Cortex of kidney (tissue), 1 donor: ENCODE measurements at places on chromosomes 3 and 15.

DNA sequence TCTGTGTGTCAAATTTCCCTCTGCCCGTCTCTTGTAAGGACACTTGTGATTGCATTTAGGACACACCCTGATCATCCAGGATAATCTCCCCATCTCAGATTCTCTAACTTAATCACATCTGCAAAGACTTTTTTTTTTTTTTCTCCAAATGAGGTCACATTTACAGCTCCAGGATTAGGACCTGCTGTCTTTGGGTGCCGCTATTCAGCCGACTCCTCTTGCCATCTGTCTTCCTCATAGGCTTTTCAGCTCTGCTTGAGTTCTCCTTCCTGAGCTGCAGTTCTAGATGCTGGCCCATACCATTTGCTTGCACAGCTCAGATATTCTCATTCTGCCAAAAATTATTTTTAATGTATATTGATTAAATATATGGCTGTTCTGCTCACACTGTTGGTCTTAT, 94.3 kb upstream of the TLE3 start:
- DNase-seq, result no peak

DNA sequence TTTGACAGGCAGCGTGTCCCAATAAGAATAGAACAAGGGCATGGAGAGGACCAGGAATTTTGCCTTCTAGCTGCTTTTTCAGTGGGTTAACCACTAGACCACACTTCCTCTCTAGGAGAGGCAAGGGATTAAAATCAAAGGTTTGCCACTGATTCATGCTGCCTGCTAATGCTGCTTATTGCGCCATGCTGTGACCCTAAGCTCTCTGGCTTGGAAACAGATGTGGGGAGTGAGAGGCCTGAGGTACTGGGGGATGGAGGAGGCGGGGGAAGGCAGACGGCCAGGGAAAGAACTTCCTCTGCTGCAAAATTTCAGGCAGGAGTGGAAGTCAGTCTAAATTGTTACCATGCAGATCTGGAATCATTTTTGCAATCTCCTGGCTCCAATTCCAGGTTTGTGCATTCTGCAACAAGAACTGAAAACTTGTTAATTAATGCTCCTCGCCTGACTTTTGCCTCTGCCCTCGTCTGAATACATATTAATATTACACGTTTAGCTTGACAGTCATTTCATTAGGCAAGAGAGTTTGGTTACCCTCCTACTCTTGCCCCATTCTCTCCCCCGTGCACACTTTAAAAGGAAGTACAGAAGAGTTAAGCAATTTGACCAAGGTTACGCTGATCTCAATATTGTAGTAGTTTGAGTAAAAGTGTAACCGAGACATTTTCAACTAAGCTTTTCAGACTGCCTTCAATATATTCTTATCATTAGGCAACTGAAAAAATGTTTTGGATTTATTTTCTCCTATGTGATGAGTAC, 121.7 kb upstream of the SPRED1 start:
- DNase-seq, result no peak

DNA sequence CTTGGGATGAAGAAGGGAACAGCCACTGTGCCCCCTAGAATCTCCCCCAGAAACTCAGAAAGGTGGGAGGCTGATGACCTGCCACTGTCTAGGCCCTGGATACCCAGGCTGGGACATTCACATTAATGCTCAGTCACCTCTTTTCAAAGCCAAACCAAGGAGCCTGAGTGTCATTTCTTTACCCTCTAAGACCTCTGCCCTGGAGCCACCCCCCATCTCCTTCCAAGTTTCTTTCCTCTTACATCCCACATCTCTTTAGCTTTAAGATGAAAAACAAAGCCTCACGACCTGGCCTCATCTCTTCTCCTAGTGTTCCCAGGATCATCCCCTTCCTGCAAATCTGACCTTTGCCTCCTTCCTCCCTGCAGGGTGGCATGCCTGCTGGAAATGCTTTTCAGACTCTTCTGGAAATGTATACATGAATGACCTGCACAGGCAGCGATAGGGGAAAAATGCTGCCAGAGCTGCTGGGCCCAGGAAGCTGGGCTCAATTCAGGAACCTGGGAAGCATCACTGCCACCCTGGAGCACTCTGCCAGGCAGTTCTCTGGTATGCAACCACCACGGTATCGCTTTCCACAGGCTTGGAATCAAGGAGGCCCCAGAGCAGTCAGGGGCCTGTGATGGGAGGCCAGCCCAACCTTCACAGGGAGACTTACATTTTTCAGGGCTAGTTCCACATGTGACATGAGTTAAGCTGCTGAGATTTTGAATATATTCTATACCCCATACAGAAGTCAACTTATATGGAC, 67.6 kb downstream of the DAPK2 start:
- DNase-seq, result no peak

- DNase-seq, result no peak
Observed at GRCh38 chr3:31529421-31529820, 3.3 kb upstream of the STT3B start.

GRCh38 chr3:112560721-112561483, 860 bp downstream of the ATG3 start:
- DNase-seq, result no peak

- DNase-seq, result no peak
Observed at GRCh38 chr15:87489902-87490665, 766.5 kb downstream of the NTRK3 start.

DNA sequence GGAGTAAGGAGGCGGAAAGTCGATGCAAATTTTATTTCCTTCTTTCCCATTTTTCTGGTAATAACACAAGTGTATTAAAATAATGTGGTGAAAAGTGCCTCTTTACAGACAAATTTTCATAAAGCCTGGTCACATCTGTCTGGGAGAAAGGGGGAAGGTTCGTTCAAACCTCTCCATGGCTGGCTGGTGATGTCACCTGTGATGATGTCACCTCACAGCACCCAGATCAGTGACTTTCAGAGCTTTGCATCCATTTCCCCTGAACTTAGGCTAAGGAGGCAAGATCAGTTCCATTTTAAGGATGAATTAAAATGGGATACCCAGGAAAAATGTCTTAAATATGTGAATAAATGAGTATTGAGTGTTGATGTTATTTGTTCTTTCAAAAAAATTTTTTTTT, 34.1 kb downstream of the ATP10A start:
- DNase-seq, result no peak

- no peak for DNase-seq
Observed at GRCh38 chr3:55675478-55675877, 188.4 kb upstream of the WNT5A start.

GRCh38 chr3:141044695-141045641, 6.2 kb upstream of the SPSB4 start:
- no peak for DNase-seq

- DNase-seq, result no peak
Observed at GRCh38 chr15:66951531-66952320, 113.7 kb upstream of the SMAD3 start.

DNA sequence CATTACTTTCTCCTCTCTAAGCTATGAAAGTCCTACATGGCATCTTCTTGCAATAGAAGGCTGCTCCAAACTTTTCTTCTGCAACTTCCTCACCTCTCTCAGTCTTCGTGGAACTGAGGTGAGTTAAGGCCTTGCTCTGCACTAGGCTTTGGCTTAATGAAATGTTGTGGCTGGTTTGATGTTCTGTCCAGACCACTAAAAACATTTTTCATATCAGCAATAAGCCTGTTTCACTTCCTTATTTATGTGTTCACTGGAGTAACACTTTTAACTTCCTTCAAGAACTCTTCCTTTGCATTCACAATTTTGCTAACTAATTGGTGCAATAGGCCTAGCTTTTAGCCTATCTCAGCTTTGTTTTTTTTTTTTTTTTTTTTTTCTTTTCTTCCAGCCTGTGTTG, 335.3 kb upstream of the NECTIN3 start:
- no peak for DNase-seq

DNA sequence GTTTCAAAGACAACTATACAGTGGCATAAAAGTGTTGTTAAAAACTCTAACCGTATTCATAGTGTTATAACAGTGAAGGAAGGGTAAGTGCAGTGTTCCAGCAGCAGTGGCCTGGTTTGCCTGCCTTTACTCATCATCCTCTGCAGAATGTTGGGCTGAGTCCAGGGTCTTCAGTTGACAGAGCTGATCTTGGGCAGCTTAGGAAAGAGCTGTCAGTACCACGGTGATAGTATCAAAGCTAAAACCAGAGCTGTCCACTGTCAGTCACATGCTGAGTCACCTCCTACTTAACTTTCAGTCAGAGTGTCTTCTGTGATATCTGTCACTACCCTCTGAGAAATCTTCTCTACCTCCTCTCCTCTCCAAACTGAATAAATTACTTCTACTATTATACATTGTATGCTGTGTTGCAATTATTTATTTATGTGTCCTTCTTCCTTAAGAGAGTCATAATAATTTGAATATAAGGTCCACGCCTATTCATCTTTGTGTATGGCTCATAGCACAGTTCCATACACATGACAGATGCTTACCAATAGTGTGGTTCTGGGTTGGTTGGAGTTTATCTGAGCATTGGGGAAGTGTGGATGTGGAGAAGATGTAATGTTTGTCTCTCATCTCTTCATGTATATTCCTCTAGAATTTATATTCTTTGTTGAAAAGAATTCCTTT, 242.1 kb downstream of the ZIC1 start:
- DNase-seq, result no peak

- DNase-seq, result no peak
Observed at GRCh38 chr15:28112101-28112760, 13.1 kb upstream of the OCA2 start.

DNA sequence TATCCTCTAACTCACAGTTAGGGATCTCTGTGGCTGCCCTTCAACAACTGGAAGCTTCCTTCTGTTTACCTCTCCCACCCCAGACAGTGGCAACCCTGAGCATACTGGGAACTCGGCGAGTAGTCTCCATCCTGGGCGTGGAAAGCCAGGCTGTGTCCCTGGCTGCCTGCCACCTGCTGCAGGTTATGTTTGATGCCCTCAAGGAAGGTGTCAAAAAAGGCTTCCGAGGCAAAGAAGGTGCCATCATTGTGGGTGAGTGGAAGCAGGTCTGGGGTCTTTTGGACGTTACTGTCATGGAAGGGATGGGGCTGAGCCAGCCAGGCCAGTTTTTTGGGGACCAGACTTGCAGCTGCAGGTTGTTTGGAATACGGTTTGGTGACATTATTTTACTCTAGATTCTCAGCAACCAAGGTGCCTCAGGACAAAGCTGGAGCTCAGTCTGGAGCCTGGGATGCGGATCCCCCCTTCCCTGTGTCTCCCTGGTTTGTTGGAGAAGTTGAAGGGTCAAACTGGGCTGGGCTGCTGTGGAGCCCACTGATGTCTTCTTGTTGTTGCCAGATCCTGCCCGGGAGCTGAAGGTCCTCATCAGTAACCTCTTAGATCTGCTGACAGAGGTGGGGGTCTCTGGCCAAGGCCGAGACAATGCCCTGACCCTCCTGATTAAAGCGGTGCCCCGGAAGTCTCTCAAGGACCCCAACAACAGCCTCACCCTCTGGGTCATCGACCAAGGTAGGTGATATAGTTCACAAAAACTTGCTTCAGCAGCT, 7.5 kb downstream of the UNC45A start:
- no peak for DNase-seq

- no peak for DNase-seq
Observed at GRCh38 chr15:79373113-79373512, 59.0 kb upstream of the MINAR1 start.

- DNase-seq, result no peak
Observed at GRCh38 chr3:100456745-100457144, 35.7 kb upstream of the TMEM45A start.

DNA sequence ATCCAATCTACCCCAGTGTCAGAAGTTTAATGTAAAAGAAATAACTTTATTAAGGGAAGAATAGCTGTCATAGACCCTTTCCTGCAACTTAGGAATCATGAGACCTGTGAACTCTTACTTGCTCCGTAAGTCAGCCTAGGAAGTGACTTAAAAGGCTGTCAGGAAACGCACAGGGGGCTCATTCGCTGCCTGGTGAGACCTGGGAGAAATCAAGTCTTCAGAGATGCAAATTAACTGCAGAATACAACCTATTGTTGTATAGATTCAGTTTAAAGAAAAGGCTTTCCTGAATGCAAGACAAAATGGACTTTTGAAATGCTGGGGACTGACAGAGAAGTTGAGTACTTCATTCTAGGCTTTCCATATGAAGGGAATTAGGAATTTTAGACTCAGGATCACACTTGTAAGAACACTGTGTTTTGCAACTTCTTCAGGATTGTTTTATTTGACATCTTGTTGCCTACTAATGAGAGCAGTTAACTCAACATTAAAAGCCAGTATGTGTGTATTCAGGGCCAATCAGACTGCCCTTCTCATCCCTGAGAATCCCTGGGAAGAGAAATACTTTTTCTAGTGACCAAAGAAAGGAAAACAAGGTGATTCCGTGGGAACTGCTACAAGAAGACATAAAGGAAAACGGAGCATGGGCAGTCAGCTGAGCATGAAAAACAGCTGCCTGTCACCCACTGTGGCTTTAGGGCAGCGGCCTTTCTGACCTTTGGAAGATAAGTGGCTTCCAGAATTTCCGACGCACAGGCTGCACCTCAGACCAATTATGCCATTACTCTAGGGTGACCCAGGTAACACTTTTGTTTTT, 18.5 kb upstream of the DPPA4 start:
- DNase-seq, result no peak

- no peak for DNase-seq
Observed at GRCh38 chr3:48743773-48744172, 26.8 kb upstream of the IP6K2 start.

- no peak for DNase-seq
Observed at GRCh38 chr3:79724206-79724605, 43.6 kb downstream of the ROBO1 start.

DNA sequence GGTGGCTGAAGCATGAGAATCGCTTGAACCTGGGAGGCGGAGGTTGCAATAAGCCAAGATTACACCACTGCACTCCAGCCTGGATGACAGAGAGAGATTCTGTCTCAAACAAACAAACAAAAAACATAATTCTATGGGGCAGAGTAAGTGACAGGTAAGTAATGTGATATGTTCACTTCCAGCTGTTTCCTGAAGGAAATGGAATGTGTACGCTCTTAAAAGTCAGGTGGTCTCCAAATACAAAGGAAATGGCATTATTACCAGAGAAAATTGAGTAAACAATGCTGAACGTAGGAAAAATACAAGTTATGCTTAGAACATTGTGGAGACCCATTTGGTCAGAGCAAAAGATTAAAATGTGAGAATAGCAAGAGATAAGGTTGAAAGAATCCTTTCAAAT, 278.5 kb downstream of the SCAPER start:
- no peak for DNase-seq

DNA sequence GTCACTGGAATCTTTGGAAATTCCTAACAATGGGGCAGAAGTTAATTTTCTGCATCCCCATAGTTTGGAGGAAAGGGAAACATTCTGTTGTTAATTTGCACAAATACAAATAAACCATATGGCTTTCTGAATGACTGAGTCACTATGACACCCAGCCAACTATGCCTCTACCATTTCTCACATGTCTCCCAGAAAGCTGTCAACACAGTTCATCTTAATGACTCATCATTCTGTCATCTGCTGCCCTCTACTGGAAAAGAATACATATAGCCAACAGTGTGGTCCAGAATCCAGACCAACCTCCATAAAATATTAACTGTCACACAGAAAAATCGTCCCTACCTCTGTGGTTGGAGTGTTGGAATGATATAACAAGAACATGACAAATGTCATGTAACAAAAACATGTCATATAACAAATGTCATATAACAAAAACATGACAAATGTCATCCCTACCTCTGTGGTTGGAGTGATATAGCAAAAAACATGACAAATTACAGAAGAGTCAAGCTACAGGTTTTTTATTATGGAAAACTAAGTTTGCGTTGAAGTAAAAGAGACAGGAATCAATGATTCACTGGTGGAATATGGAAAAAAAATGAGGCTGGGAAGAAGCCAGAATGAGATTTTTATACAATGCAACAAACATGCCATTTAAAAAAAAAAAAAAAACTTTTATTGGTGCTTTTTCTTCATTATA, 47.7 kb upstream of the GYG1 start:
- DNase-seq, result no peak
